Fibroblast of villous mesenchyme (primary cell): ENCODE measurements at places on chromosomes 1 and 21.

DNA sequence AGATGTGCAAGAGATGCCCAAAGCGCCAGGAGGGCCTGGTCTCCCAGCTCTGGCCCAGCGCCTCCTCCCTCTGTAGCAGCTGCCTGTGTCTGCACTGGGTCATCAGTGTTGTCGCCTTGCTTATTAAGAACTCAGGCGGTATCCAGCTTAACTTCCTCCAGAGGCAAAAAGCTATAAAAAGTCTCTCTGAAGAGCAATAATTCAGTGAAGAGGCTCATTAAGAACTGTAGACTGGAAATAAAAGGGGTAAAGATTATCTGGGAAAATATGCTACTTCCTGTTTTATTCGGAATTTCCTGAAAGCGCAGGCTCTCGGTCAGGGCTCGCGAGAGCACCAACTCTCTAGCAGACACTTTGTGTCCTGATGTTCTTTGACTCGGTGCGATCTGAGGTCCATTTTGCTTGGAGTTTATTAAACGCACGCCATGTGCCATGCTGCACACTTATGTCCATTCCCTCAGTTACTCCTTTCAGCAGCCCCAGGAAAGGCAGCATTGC, 70.4 kb downstream of the MRPS6 start:
- no peak for DNase-seq

- DNase-seq, result no peak
These were observed 249.9 kb downstream of the TNR start for GRCh38 chr1:175493321-175494010.

- DNase-seq, result no peak
These were observed 12.7 kb downstream of the TENT5C start for GRCh38 chr1:117618450-117619122.

DNA sequence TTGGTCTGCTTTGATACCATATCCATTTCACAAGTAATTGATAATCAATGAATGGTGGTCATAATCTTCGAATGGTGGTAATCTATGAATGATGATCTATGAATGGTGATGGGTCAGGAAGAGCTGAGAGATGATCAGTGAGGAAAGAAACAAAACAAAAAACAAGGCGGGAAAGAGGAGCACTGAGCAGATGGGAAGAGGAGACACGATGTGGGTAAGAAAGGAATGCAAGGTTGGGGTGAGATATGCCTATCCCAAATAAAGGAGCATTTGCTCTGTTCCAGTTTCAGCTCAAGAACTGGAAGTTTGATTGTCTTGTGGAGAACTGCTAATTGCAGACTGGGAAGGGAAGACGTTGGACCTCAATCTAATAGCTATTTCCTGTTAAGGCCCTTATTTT, 73.8 kb downstream of the CENPF start:
- no peak for DNase-seq

GRCh38 chr1:20717452-20718342, at the start of gene KIF17:
Gene KIF17 (minus strand): TSS chr1:20718007. CDS start chr1:20717706, 301 bp downstream.
- DNase-seq, result peak; percentile 83

GRCh38 chr1:30971496-30971895, 62.9 kb upstream of the SDC3 start:
- DNase-seq, result no peak

- DNase-seq, result no peak
These were observed 135.2 kb downstream of the LIPI start for GRCh38 chr21:14075346-14076142.

GRCh38 chr1:179588425-179589024, 3.1 kb upstream of the TDRD5 start:
- DNase-seq, result no peak

GRCh38 chr1:22313321-22313720, 138.3 kb upstream of the ZBTB40 start:
- DNase-seq, result no peak

- peak; percentile 91 for DNase-seq
These were observed 157.4 kb downstream of the SIPA1L2 start for GRCh38 chr1:232472485-232473041.
